ENCODE measurements at places on chromosomes 13 and 19.

DNA sequence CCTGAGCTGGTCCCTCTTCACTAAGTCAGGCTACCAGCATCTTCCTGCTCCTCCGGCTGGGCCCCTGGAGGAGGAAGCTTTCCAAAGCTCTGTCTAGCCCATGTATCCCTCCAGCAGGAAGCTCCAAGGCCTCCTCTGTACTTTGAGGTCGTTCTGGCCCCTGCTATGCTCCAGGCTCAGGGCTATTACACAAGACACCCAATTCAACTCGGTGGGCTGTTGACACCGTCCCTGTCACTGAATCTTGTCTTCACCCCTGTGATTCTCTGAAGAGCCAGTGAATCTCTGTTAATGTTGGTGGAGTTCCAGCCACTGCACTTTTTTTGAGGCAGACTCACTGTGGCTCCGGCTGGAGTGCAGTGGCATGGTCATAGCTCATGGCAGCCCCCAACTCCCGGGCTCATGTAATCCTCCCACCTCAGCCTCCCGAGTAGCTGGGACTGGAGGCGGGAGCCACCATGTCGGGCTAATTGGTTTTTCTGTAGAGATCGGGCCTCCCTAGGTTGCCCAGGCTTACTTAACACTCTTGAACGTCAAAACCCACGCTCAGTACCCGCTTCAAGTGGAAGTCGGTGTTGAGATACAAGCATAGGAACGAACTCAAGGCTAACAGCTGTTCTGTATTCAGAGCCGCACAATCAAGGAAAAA lies 512 bp upstream of the REX1BD start:
- no peak for DNase-seq

GRCh38 chr19:4316956-4317355 lies 12.6 kb downstream of the FSD1 start:
- no peak for DNase-seq

- DNase-seq: no peak
These were observed 17.2 kb downstream of the ENOX1 start for GRCh38 chr13:43769529-43769928.

GRCh38 chr19:45860359-45861259 lies 2.3 kb downstream of the SYMPK start:
- no peak for DNase-seq

GRCh38 chr19:33198169-33198568 lies 4.0 kb downstream of the LRP3 start:
- no peak for DNase-seq

DNA sequence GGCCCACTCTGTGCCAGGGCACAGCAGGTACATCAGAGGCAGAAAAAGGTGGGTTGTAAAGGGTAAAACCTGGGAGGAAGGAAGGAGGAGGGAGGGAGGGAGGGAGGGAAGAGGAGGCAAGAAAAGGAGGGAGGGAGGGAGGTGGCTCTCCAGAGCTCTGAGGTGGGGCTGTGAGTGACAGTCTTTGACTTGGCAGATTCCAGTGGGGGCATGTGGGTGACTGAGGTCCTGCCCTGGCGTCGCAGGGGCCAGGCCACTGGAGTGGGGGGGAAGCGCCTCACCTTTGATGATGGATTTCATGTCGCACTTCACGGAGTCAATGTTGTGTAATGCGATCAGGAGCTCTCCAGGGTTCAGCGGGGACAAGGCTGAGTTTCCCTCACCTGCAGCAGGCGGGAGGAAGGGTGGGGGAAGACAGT lies 6.0 kb upstream of the RSPH6A start:
- no peak for DNase-seq

GRCh38 chr13:21696865-21697448 lies 26.1 kb downstream of the FGF9 start:
- DNase-seq: no peak

GRCh38 chr13:35648201-35648600 lies 171.7 kb upstream of the MAB21L1 start:
- no peak for DNase-seq

- DNase-seq: no peak
These were observed 25.2 kb upstream of the ARGLU1 start for GRCh38 chr13:106593132-106593531.

DNA sequence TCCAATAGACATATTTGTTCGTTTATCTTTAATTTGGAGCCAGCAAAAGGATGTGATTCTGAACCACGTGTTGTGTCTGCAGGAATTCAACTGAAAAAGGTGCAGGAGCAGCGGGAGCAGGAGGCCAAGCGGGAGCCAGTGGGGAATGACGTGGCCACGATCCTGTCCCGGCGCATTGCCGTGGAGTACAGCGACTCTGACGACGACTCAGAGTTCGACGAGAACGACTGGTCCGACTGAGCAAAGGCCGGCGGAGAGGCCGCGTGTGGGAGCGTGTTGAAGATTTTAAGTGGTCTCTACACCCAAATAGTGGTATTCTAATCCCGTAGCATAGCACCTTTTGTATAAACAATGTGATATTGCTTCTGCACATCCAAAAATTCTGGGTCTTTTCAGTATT lies 75.0 kb downstream of the GPR12 start:
- DNase-seq: no peak

DNA sequence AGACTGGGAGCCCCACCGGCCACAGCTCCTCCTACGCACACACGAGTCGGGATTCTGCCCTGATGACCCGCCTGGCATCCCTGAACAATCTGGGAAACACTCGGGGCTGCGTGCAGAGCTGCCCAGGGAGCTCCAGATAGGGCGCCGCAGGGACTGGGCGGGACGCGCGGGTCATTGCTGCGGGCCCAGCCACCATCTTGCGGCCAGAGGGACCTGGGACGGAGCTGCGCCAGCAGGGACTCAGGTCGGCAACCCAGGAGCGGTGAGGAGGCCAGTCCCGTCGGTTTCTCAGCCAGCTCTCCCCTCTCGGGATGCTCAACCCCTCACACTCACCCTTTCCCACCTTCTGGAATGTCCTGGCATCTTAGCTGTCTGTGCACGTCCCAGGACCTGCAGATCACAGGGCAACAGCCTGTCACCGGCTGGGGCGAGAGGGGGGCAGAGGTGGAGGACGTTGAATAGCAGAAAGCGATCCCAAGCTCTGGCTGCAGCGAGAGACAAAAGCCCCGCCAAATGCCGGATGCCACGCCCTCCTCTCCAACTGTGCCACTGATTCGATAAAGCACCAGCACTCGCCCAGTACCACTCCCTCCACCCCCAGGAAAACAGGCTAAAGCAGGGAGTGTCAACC lies 20.4 kb upstream of the ZNF91 start:
- no peak for DNase-seq

- DNase-seq: no peak
These were observed 228.6 kb downstream of the LMO7 start for GRCh38 chr13:75864718-75865117.

- DNase-seq: no peak
These were observed 24.7 kb upstream of the SPATA13 start for GRCh38 chr13:24135674-24136300.

DNA sequence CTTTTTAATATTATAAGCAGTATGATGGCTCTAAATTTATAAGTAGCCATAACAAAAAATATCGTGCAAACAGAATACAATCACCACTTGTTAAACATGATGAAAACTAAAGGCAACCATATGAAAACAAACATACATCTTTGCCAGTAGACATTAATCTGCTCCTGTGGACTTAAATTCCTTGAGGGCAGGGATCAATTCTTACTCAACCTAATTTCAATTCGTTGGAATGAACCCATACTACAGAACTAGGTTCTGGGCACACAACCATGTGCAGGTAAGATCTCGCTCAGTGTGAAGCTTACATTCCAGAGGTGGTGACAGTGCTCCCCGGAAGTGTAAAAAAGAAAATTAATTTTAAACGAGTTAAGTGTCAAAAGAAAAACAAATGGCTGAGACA lies 13.4 kb downstream of the TBC1D4 start:
- DNase-seq: no peak

DNA sequence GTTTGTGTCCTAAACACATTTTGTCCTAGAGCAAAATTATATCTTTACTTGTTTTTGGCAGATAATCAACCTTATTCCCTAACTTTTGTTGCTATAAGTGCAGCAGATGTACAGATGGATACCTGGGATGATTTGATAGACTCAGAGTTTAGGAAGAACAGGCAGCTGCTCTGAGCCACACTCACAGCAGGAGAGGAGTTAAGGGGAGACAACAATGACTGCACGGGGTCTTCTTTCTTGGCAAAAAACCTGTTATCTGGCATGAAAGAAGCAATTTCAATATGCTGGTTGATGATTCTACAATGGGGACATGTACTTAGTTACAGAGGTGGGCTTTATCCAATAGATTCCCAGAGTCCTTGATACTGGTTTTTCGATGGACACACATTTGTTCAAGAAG lies 258.9 kb upstream of the PCDH9 start:
- DNase-seq: no peak

- DNase-seq: no peak
These were observed 262.7 kb upstream of the KLHL1 start for GRCh38 chr13:70370924-70371323.

DNA sequence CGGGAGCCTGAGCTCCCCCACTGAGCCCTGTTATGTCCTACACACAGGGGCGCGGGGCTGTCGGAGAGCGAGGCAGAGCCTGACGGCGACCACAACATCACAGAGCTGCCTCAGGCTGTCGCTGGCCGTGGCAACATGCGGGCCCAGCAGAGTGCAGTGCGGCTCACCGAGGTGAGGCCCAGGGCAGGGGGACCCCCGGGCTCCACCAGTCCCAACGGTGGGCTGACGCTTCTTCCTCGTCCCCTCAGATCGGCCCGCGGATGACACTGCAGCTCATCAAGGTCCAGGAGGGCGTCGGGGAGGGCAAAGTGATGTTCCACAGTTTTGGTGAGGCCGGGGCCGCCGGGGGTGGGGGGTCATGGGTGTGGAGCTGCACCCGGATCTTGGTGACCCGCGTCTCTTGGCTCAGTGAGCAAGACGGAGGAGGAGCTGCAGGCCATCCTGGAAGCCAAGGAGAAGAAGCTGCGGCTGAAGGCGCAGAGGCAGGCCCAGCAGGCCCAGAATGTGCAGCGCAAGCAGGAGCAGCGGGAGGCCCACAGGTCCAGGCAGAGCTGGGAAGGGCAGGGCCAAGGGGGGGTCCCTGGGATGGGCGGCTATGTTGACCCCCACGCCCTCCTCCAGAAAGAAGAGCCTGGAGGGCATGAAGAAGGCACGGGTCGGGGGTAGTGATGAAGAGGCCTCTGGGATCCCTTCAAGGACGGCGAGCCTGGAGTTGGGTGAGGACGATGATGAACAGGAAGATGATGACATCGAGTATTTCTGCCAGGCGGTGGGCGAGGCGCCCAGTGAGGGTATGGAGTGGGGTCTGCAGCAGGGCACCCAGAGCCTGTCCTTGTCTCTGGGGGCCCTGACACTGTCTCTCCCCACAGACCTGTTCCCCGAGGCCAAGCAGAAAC lies 1.2 kb upstream of the P2RY11 start:
- DNase-seq: no peak

GRCh38 chr13:114147803-114148520 lies 15.5 kb upstream of the RASA3 start:
- DNase-seq: no peak

- DNase-seq: no peak
These were observed 258.5 kb downstream of the FGF9 start for GRCh38 chr13:21929400-21929799.

- DNase-seq: no peak
These were observed 400.3 kb downstream of the PCDH9 start for GRCh38 chr13:66829803-66830202.

DNA sequence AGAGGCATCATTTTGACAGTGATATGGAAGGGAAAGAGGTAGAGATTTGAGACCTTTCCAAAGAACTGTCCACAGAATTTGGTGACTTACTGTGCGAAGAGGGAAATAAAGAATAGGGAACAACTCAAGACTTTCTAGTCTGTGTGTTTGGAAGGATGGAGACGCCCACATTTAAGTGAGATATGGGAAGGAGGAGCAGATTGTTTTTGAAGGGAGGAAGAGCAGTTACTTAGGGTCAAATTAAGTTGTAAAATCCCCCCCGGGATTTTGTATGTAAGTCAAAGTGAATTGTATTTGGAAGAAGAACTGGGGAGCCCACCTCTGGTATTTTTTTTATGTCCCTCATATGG lies 1.2 kb downstream of the USPL1 start:
- DNase-seq: no peak

- DNase-seq: no peak
These were observed 1308.2 kb downstream of the PCDH9 start for GRCh38 chr13:65921933-65922332.

DNA sequence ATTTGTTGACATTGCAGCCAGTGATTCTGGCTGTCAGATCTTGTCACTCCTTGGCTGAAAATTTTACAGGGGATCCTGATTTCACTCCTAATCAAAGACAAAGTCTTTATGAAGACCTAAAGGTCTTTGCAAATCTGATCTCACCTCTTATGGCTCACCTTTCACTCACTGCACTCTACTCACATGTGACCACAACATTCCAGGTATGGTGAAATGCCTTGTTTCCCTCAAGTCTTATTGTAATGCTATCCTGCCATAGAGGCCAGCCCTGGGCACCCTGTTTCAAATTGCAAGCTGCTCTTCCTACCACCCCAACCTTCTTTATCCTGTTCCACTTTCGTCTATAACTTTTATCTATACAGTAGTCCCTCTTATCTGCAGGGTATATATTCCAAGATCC lies 200.1 kb downstream of the NDFIP2 start:
- DNase-seq: no peak

- DNase-seq: peak; percentile 47
These were observed 25.3 kb downstream of the ZNF582 start for GRCh38 chr19:56367829-56368711.

- DNase-seq: no peak
These were observed 80.0 kb downstream of the ZNF429 start for GRCh38 chr19:21585281-21585890.

- DNase-seq: no peak
These were observed 12.3 kb upstream of the TNFSF13B start for GRCh38 chr13:108257248-108257647.

DNA sequence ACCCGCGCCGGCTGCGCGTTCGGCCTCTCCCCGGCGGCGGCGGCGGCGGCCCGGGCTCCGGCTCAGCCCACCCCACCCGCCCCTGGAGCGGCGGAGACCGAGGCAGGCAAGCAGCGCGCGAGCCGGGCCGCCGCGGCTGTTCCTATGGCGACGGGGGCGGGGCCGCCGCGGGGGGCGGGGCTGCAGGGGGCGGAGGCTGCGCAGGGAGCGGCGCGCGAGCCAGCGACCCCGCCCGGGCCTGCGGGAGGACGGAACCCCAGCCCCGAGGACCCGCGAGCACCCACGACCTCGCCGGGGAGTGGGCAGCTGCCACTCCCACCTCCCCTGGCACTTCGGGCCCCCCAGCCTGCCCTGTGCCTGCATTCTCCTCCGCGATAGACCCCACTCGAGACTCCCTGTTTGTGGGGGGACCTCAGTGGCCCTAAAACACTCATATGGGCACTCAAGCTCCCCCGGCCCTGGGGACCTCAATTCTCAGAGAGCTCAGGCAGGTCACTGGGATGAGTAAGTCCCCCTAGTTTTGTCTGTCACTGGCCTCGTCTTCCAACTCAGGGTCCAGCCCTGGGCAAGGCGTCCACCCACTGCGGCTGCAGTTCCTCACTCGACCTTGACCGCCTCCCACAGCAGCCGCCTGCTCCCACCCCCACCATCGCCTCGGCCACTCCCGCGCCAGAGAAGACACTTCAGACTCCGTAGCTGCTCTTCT lies at the start of gene CTXN1:
Gene CTXN1, minus strand, starts transcription at position 115 of the 706 bp plus-strand sequence. CDS start 597 bp downstream, outside the sequence.
- peak; percentile 77 for DNase-seq

GRCh38 chr13:71610876-71611275 lies 256.1 kb downstream of the DACH1 start:
- no peak for DNase-seq

GRCh38 chr19:42276821-42277220 lies 7.8 kb downstream of the CIC start:
- no peak for DNase-seq

GRCh38 chr13:44224450-44225149 lies 149.0 kb upstream of the SERP2 start:
- DNase-seq: no peak

Measured in stimulated activated effector memory CD8-positive, alpha-beta T cell treated with anti-CD3 and anti-CD28 coated beads, Interleukin-12 subunit alpha, Interleukin-12 subunit beta, amount 100 ng/mL, for 72 hours (primary cell).